Ammon's horn (tissue), 1 donor: ENCODE measurements at places on chromosomes 7 and 10.
A peak's percentile ranks its signal among the peaks of the same experiment; 100 is the strongest.

DNA sequence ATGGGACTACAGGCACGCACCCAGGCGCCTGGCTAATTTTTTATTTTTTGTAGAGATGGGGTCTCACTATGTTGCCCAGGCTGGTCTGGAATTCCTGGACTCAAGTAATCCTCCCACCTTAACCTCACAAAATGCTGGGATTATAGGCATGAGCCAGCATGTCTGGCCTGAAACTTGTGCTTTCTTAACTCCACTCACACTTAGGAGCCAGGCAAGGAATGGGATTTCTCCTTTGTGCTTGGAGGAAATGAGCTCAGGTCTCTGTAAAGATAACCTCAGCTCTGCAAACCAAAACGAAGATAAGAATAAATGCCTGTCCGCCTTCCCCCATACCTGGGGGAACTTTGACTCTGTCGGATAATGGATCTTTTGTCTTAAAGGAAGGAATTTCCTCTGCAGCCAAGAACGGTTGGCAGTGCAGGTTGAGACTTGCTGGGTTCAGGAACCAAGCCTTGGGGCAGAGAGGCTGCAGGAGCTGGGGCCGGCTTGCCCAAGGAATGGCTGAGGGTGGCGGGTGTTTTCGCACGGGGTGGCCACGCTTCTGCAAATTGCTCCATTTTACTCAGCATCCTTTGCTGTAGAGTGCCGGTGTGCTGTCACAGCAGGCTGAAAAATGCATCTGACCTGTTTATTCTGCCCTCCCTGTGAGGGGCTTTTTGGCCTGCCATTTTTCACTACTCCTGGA lies 174.2 kb downstream of the KIAA1217 start:
- DNase-seq, result no peak

DNA sequence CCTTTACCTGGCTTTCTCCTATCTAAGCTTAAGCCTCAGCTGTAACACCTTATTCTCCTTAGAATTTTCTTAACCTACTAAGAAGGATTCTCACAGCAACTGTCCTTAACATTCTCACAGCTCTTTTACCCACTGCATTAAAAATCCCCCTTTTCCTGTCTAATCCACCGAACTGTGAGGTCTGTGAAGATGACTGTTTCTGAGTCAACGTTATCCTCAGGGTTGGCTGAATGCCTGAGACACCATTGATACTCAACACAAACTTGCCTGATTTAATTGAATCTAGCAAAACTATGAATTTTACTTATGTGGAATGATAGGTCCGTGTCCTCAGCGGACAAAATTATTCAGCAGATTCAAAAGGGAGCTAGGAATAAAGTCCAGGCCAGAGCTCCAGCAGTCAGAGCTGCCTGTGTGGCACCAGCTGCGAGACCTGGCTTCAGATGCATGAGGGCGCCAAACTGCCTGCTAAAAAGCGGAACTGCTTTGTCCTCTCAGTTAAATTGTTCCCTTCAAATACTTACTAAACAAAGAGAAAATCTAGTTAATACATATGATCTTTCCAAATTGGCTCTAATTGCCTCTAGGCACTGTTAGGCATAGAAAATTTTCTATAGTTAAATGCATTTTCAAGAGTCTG lies 33.4 kb upstream of the VWDE start:
- DNase-seq, result peak; percentile 64

DNA sequence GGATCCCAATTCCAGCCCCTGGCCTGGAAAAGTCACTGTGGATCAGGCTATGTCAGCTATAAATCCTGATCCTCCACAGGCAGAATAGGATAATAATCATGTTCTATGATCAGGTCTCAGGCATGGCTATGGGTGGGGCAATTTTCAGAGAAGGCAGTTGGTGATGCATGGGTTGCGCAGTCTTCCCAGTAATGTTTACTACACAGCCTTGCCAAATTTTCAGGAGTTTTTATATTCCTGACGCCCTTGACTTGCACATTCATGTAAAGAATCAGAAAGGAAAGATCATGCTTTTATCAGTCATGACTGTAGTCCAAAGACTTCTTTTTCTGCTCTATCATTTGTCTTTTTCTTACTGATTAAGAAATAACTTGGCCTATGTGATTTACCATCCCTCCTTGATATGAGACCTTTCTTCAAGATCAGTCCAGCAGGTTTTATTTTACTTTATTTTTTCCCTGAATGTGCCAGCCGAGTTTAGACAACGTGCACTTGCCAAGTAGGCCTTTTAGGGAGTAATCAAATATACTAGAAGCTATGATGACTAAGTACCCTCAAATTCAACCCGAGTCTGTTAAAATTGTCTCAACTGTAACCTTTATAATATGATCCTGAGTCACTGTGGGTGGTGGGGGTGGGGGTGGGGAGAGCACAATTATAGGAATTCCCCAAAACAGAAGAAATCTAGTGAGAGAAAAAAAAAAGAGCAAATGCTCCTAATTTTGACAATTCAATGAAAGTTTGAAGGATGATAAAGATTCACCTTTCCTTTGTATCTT lies 31.9 kb downstream of the ARL4A start:
- no peak for DNase-seq

DNA sequence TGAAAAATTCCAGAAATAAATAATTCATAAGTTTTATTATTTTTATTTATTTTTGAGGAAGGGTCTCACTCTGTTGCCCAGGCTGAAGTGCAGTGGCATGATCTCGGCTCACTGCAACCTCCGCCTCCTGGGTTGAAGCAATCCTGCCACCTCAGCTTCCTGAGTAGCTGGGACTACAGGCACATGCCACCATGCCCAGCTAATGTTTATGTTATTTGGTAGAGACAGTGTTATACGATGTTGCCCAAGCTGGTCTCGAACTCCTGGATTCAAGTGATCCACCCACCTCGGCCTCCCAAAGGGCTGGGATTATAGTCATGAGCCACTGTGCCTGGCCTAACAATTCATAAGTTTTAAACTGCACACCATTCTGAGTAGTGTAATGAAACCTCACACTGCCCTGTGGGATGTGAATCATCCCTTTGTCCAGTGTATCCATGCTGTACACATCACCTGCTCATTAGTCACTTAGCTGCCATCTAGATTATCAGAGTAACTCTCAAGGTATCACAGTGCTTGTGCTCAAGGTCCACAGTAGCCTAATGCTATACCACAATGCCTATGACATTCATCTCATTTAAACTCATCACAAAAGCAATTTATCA lies 17.9 kb downstream of the RTKN2 start:
- DNase-seq, result no peak

GRCh38 chr7:47443049-47443448 lies 138.9 kb downstream of the TNS3 start:
- DNase-seq, result no peak

- DNase-seq, result no peak
Observed at GRCh38 chr7:26458466-26459145, 166.9 kb downstream of the SNX10 start.

- no peak for DNase-seq
Observed at GRCh38 chr7:99920149-99920548, 819 bp upstream of the TRIM4 start.

GRCh38 chr10:84924131-84924530 lies 595.7 kb downstream of the CCSER2 start:
- no peak for DNase-seq

DNA sequence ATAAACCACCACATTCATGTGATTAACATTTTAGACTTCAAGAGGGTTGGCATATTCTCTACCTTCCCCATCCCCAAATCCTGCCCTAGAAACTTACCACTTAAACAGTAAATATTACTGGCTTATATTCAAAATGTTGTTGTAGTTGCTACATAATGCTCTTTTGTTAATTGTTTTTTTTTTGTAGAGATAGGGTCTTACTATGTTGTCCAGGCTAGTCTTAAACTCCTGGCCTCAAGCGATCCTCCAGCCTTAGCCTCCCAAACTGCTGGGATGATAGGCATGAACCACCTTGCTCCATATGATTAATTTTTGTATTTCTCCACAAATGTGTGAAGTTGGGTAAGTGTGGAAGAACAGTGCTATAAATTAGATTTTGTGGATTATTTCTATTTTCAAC lies 6.5 kb downstream of the PDK4 start:
- DNase-seq, result no peak

DNA sequence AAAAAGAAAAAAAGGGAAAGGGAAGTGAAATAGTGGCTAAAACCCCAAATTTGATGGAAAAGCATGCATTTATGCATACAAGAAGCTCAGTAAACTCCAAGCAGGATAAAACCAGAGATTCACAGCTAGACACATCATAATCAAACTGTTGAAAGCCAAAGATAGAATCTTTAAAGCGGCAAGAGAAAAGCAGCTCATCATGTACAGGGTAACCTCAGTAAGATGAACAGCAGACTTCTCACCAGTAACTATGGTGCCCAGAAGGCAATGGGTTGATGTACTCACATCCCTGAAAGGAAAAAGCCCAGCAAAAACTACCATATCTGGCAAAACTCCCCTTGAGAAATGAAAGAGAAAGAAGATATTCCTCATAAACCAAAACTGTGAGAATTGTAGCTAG lies 60.4 kb downstream of the TPST1 start:
- DNase-seq, result no peak

DNA sequence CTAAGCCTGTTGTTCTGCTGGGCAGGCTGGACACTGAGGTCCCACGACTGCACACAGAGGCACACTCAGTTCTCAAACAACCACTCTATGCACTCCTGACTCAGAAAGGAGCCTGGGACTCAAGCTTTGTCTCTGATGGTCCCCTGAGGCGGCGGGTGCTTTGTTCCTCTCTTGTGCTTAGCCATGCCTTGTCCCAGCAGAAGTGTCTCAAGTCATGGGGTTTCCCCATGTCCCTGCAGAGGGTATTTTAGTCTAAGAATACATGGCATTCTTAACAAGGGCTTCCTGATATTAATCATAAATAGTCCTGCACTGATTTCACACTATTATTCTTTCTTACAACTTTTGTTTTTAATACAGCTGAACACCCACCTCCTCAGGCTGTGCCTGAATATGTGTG lies 72.5 kb downstream of the CXCL12 start:
- DNase-seq, result no peak

- DNase-seq, result peak; percentile 35
Observed at GRCh38 chr7:80916770-80917741, 1.8 kb downstream of the SEMA3C start.

DNA sequence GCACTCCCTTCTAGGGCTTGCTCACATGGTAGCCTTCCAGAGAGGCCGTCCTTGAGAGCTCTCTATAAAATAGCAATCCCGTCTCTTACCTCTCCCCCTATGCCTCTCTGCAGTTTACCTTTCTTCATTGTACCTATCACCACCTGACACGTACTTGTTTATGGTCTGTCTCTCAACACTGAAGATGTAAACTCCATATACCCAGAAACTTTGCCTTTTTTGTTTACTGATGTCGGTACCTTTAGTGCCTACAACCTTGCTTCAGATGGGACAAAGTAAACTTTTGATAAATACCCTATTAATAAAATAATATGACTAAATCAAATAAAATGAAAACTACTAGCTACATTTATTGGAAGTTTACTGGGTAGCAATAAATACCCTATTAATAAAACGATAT lies 220.6 kb downstream of the GPAM start:
- DNase-seq, result no peak

DNA sequence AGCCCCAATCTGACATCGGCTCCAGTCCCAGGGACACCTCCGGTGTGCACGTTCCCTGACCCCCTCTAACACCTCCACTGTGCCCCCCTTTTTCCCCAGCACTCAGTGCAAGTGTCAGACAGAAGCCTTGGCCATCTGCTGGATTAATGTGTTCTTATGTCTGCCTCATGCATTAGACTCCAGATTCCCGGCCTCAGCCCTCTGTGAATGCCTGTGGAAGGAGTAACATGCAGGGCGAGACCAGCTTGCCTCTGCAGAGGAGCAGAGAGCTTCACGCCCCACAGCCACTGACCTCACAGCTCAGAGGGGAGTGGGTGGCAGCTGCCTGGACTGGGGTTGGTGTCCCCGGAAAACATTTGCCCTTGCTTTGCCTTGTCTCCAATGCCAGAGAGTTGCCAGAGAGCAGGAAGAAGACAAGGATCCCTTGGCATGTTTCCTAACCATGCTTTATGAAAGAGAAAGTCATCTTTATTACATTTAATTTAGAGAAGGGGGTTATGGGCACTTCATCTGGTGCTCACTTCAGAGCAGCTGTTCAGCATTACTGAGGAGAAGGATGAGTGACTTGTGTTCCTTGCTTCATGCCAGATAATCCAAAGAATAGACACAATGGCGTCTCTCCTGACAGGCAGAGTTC lies 91.6 kb upstream of the CXCL12 start:
- no peak for DNase-seq

GRCh38 chr10:105138358-105138757 lies 497.3 kb downstream of the SORCS3 start:
- DNase-seq, result peak; percentile 40

DNA sequence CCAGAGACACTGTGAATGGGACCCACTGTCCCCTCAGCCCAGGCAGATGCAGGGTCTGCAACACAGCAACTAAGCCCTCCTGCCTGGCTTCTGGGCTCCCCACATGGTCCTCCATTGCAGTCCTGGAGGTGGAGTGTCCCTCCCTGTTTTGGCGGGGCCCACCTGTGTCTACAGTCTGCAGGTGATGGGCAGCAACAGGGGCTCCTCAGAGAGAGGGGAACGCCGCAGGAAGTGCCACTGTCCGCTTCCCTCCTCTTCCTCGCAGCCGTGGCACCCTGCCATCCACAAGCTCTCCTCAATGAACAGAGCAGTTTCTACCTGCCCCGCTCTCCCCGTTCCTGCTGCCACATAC lies 9.3 kb downstream of the CAMK2G start:
- DNase-seq, result no peak

DNA sequence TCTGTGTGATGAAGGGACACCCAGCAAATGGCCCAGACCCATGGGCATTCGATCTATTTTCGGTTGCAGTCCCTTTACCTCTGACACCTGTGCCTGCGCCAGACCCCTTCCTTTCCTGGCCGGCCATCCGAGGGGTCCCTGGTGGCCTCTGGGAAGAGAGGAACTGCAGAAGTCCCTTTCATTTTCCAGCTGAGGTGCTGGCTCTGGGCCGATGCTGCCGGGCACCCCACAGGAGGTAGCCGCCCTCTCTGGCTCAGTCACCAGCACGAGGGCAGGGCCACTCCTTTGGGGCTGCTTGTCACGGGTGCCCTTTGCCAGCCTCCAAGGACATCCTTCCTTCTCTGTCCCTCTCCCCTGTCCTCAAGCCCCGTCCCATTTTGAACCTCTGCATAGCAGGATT lies 4.2 kb upstream of the ELN start:
- no peak for DNase-seq

DNA sequence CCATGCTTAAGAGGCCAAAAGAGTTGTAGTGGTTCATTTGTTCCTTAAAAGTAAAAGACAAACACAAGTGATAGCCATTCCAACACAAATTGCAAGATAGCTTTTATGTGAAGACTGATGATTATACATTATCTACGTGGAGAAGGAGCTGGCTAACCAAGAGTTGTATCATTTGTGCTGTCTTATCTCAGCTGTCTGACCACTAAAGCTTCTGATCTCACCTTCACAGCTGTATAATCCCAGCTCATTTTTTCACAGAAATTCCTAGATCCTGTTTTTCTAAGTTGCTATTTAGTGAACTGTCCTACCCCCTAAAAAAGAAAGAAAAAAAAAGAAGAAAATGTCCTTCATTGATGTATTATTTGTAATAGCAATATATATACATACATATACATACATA lies 9.8 kb downstream of the USP6NL start:
- DNase-seq, result no peak

DNA sequence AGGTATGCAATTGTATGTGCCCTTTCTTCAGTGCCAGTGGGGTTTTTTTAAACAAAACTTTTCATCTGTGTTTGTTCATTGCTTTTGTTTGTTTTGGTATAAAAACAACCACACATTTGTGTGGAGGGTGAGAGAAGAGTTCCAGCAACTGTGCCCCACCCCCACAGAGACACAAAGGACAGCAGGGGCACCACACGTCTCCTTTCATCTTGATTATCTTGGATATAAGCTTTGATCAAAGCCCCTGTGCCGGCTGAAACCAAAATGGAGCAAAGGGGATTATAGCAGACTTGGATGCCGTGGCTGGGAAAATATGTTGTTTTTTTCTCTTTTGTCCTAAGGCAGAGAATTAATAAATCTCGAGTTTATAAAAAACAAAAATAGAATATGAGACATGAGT lies 111.8 kb upstream of the RSU1 start:
- no peak for DNase-seq
